Iris pigment epithelial cell (primary cell): ENCODE measurements at places on chromosomes 12 and 14.

DNA sequence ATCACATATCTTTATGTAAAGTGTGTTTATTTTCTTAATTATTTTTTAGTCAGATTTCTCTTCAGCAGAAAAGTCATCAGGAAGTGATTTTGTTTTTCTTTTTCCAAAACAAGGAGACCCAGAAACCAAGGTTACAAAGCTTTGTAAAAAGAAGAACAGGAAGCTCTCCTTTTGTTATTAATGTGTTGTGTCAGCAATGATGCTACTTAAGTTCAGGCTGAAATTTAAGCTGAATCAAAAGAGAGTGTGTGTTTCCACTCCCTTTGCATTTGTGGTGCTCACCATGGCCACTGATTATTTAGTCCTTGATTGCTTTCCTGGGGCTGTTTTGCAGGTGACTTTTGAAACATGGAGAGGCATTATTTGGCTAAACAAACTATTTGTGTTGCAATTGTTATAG is 155.3 kb upstream of the ATP2B1 start:
- no peak for DNase-seq

GRCh38 chr14:69004731-69005431 is 25.8 kb upstream of the ACTN1 start:
- DNase-seq, result peak; percentile 45

DNA sequence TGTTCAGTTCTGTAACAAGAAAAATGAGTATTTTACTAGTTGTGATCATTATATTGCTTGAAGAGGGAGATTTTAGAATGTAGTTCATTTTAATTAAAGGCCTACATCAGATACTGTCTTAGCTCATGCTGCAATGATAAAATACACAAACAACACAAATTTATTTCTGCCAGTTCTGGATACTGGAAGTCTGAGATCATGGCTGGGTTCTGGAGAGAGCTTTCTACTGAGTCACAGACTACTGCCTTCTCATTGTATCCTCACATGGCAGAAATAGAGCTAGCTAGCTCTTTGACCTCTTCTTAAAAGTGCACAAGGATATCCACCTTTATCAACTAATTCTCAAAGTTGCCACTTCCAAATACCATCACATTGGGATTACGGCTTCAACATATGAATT is 53.8 kb downstream of the MIS18BP1 start:
- DNase-seq, result peak; percentile 92

DNA sequence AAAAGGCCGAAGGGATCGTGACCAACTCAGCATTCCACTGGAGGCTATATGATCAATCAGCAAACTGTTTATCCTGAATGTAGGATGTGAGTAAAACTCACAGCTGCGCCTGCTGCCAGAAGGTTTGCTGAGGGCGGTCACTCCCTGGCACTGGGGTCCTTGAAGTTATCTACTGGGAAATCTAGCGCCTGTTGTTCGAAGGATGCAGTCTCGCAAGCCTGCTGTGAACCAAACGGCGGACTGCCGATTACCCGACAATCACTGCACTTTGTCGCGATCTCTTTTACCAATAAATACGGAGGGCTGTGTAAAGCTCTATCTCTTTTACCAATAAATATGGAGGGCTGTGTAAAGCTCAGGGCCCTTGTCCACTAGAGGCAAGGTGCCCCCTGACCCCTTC is 12.9 kb downstream of the DDX51 start:
- no peak for DNase-seq

- peak; percentile 70 for DNase-seq
These were observed 201.9 kb downstream of the DAD1 start for GRCh38 chr14:22386924-22387775.

- no peak for DNase-seq
These were observed 117.4 kb downstream of the DICER1 start for GRCh38 chr14:95039993-95040348.

DNA sequence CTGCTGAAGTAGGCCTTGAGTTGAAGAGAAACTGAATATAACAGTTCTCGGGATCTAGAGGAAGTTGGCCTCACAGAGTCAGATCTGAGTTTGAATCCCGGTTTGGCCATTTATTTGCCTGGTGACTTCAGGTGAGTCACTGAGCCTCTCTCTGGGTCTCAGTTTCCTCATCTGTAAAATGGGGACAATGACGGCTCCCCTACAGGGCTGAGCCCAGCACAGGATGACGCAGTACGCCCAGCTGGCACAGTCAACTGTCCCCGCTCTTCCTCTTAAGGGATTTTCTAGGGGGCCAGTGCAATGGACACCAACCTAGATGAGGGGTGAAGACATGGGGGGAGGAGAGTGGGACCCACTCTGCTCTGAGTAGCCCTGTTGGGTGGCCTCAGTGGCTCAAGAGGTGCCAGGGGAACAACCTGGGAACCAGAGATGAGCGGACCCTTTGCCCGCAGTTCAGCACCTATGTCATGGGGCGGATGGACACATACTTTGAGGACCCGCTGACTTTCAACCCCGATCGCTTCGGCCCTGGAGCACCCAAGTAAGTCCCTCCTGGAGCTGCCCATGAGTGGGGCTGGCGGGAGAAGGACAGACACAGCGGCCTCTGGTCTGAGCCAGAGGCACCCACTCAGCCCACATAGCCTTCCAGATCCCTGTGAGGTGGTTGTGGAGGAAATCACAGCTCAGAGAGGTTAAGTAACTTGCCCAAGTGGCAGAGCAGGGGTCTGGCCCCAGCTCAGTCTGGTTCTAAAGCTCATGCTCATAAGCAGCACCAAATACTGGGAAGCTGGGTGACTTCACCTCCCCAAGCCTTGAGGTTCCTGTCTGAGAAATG is 41.1 kb downstream of the CYP46A1 start:
- DNase-seq, result no peak

GRCh38 chr14:72787841-72788240 is 106.1 kb downstream of the DPF3 start:
- DNase-seq, result no peak

DNA sequence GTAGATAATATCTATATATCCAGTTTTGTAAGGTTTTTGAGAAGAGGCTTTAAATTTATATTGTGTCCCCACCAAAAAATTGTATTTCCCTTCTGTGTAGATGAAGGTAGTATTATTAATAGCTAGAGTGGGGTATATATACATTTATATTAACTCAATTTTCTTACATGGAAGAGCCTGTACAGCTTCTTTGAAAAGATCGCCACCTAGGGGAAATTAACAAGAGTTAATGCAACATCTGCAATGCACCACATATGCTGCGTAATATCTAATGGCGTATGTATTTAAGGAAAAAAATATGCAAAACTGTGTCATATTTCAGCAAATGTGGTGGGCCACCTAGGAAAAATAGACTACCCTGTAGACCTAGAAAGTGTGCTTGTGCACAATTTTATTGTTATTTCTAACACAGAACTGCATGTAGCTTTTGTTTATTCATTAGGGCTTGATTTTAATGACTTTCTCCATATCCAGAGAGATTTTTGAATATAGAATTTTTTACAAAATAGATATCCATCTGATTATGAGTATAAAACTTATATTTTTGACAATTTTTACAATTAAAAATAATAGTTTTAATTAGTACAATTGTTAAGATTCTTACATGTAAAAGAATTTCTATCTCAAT is 14.0 kb downstream of the CCER1 start:
- DNase-seq, result peak; percentile 78

GRCh38 chr12:7948589-7949260 is 12.7 kb upstream of the SLC2A3 start:
- DNase-seq, result no peak

DNA sequence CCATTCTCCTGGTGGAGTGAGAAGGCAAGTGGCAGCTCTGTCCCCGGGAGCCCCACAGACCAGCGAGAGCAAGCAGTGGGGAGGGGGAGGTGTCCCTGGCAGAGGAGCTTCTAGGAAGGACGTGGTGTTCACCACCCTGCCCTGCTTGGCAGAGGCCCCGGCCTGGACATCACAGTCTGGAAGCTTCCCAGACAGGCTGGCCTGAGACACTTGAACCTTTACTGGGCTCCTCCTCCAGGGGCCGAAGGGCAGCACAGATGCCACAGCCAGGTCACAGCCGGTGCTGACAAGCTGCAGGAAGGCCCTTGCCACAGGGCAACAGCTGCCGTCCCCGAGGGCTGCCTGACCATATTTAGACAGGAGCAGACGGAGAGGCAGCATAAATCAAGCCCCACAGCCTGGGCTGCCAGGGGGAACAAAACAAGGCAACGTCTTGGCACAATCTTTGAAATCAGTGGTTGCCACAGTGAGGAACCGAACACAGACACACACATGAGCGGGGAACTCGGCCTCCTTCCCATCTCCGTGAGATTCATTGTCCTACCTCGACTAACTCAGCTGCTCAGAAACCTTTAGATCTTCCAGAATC is 28.5 kb downstream of the PRIMA1 start:
- DNase-seq, result no peak

GRCh38 chr14:75022655-75023054 is 19.9 kb downstream of the EIF2B2 start:
- peak; percentile 27 for DNase-seq

- no peak for DNase-seq
These were observed 96.6 kb downstream of the WNK1 start for GRCh38 chr12:848882-849527.

DNA sequence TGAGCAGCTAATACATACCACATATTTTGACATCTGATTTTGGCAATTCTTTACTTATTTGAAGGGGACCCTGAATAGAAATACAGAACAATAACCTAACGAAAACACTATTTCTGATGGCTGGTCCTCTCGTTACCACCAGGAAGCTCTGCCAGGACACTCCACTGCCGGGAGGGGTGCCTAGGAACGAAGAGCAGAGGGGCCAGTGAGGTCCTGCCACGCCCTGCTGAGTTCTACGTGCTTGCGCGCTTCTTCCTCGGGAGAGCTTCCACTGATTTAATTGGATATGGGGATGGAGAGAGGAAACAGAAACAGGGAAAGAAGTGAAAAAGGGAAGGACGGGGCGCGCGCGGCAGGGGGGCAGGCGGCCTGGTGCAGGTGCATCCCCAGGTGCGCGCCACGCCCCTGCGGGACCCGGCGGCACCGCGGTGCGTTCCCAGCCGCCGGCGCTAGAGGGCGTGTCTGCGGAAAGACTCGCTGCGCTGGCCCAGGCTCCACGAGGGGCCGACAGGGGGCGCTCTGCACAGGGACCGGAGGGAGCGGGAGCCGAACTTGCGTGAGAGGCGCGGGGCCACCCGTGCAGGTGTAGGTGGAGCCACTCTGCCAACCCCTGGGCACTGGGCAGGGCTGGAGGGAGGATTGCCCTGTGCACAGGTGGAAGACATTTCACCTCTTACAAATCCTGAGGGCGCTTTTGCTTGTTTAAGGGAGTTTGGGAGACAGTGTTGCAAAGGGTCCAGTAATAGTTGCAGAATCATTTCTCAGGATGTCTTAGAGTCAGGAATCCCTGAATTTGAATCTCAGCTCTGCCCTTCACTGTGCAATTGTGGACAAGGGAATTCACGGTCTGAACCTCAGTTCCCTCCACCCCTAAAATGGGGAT is 986.3 kb upstream of the TMEM132C start:
- DNase-seq, result no peak

DNA sequence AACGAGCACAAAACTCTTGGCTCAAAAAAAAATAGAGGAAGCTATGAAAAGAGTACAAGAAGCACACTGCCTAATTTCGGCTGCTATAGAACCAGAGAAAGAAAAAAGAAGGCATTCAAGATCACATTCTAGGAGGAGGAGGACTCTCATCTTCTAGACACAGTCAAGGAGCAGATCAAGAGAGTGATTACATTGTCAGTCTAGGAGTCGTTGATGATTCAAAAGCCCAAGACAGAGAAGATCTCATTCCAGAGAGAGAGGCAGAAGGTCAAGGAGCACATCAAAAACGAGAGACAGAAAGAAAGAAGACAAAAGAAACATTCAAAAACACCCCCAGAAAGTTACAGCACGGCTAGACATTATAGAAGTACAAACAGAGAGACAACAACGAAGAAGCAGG is 131.8 kb upstream of the AEBP2 start:
- no peak for DNase-seq

GRCh38 chr12:128702371-128702770 is 121.4 kb downstream of the SLC15A4 start:
- no peak for DNase-seq

- peak; percentile 69 for DNase-seq
These were observed 4.6 kb upstream of the LRP1-AS start for GRCh38 chr12:57151741-57152630.

- peak; percentile 88 for DNase-seq
These were observed 118.9 kb downstream of the VEZT start for GRCh38 chr12:95336387-95337067.

DNA sequence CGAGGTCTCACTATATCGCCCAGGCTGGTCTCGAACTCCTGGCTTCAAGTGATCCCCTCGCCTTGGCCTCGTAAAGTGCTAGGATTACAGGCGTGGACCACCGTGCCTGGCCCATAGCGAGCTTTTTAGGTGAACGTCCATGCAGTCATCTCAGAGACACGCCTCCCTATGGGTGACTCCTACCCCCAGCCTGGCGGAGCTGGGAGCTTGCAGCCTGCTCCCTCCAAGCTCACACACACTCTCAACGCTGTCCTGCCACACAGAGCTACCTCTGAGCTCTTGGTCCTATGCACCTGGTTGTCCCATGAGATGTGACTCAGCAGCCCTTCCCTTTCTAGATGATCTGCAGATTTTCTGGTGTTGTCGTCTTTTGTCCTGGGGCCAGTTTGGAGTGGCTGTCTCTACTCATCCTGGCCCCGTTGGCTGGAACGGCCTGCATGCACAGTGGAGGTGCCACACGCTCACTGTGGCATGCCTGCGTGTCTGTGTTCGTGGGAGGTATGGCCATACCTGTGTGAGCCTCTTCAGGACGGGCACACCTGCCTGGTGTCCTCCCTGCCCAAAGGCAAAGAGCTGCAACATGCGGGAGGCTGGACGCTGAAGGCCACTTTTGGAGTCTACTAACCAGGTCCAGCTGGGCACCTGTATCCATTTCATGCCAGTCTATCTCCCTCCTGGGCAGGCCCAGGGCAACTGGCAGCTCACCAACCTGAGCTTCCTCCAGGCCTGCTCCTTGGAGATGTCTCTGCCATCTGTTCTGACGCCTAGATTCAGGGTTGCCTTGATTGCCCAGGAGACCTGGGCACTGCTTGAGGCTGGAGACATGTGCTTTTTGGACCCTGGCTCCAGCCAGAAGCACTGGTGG is 18.1 kb downstream of the CABP1 start:
- DNase-seq, result no peak
